Caudate nucleus (tissue), 63 donors: ENCODE measurements at places on chromosomes 2 and 18.

DNA sequence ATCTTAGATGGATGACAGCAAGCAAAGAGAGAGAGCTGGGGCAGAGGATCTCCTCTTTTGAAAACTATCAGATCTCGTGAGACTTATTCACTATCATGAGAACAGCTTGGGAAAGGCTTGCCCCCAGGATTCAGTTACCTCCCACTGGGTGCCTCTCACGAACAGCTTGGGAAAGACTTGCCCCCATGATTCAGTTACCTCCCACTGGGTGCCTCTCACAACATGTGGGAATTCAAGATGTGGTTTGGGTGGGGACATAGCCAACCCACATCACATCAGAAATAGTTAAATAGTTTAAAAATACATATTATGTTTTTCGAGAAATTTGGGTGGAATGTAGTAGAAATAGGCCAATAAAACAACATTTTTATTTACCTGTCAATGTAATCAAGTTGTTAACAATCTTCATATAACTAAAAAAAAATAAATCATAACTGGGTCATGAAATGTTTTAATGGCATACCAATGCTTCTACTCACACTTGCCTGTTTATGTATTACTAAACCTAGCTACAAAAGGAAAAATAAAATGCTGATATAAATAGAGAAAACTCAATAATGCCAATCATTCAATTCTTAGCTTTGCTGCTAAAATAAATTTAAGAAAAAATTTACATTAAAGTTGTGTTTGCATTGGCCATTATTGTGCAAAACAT is 608.9 kb downstream of the SUCLG1 start:
- DNase-seq = no peak

DNA sequence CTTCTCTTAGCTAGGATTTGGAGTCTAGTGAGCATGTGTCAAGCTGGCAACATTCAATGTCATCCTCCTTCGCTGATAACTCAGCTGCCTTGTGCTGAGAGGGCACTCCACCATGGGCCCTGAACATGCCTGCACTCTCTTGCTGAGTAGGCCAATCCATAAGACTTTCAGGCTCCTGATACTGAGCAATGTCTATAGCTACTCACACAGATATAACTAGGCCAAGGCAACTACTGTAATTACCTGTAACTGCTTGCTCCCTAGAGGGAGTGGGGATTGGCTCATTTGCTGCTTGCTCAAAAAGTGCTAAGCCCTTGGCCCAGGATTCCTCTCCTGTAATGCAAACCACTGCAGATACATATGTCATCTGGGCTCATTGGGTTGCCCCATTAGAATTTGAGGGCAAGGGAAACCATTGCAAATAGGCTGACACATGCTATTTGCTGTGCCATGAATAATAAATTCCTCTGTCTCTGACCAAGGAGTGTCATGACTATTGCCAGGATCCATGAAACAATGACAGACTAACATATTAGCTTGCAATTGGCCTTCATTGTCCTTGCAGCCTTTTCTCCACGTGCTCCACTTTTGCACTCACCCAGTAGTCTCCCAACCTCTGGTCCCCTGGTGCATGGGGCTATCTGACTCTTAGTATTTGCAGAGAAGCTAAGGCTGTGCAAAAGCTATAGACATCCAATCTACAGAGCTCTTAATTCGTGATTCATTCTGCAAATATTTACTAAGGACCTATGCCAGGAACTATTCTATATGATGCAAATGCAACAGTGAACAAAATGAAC is 36.9 kb upstream of the BMPR2 start:
- no peak for DNase-seq

DNA sequence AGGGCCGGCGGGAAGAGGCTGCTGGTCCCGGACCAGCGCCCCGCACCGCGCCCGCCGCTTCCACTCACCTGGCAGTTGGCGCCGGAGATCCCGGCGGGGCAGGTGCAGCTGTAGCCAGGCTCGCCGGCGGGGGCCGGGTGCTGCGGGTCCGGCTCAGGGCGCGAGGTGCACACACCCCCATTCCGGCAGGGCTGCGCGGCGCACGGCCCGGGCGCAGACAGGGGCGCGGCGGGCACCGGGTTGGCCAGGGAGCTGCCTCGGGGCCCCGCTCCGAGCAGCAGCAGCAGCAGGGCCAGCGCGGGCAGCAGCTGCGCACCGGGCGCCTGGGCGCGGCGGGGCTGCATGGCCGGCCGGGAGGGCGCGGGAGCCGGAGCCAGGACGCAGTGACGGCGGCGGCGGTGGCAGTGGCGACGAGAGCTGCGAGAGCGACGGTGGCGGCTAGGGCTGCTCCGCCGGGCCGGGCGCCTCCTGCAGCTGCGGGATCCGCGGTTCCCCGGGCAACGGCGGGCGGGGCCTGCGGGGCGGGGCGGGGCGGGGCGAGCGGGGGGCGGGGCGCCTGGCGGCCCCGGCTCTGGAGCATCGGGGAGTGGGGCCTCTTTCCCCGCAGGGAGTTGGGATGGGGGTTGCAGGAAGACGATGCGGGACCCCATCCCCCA is at the start of gene DNER:
TSS of gene DNER (minus strand) at position 476 of the 656 bp plus-strand sequence. CDS start at position 344, 132 bp downstream.
- peak; percentile 86 for DNase-seq

GRCh38 chr18:30712383-30712782 is 330.2 kb downstream of the DSC3 start:
- no peak for DNase-seq

DNA sequence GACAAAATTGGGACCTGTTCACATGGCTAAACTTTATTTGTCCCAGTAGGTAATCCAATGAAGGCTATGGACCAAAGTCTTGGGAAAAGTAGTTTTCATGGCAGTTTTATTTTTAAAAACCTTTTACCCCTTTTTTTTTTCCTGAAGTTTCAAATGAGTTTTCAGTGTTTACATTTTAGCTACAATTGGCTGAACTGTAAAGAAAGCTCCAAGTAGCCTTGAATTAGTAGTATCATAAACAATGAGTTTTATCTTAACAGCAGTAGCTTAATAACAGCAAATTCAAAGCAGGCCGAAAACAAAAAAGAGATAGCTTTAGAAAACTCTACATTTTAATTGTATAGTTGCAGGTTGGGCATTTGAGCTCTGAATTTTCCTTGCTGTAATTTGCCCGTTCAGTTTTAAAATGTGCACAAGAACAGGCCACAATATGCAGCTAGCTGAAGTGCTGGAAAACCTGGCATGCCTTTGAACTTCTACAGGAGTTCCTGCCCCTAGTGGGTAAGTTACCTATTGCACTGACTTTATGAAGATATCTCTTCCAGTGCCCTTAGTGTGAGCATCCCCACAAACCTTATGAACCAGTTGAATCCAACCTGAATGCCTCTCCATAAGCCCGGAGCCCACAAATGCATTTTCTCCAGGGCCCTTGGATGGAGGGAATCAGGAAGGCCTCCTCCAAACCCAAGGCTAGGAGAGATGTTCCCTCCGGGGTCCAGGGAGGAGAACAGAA is 106.7 kb downstream of the XRCC5 start:
- no peak for DNase-seq

DNA sequence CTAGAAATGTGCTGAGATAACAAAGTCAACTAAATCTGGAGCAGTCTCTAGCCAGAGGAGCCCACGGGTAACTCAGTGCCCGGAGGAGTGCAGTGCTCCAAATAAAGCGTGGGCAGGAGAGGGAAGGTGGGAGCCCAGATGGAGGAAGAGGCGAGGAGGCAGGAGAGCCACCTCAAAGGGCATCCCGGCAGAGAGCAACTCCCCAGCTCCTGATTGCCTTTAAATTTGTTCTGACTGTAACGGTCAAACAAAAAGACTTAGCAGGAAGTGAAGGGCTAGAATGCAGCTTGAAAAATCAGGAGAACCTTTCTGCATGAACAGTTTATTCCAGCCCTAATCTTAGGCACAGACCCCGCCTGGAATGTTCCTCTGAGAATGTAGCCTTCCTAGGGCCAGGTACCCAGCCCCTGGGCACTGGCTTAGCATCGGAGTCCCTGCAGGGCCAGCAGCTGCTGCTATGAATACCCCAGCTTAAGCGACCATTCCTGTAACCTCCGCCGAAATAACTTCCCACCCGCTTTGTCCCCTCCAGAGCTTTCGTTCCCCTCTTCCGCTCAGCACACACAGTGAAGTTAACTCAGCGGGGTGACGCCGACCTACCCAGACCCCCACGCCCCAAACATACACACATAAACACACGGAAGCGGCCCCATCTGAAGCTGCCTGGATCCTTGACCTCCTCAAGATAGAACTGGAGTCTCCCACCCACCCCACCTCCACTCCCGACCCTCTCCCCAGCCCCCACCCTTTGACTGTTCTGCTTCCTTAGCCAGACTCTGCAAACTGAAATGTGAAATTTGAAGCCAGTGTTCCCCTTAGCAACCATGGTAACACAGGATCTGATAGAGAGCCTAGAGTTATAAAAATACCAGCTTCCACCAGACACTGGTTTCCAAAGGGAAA is 123.2 kb downstream of the SMAD7 start:
- DNase-seq = no peak

GRCh38 chr2:148955798-148956197 is 80.8 kb downstream of the KIF5C start:
- DNase-seq = no peak

GRCh38 chr2:8121826-8122513 is 559.9 kb upstream of the ID2 start:
- DNase-seq = no peak

DNA sequence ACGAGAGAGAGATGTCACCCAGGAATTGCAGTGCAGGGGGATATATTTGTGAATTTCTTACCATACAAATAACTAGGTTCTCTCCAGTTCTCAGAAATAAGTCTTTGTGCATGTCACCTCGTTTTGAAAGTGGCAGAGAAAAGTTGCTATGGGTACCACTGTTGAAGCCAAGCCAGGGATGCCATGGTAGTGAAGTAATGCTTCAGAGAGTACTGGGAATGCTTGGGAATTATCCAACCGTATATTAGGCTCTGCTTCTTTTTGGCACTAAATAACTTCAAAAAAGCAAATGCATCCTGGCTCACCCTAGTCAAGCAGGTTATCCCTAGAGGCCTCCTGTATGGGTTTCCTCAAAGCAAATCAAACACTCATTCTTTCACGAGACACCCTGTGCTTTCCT is 50.7 kb upstream of the DDX18 start:
- DNase-seq = no peak

DNA sequence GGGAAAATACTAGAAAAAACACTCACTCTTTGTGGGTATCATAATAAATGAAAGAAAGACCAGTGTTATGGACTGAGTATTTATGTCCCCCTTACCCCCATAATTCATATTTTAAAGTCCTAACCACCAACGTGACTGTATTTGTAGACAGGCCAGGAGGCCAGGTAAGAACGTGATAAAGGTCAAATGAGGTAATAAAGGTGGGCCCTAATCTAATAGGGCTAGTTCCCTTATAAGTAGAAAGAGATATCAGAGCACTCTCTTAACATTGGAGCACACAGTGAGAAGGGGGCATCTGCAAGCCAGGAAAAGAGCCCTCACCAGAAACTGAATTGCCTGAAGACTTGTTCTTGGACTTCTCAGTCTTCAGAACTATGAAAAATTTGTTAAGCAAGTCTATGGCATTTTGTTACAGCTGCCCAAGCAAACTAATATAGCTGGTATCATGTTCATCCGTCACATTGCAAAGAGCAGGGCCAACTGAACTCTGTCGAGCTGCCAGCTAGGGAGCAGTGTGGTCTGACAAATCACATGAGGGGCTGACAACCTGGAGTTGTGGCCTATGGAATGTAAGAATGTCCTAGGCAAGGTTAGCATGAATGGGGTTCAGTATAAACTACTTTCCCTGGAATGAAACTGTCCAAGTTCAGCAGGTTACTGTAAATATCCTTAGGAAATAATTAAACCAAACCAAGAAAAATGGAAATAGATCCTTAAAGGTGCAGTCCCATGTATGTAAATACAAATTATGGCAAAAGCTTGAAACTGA is 280.9 kb downstream of the ZNF385B start:
- DNase-seq = no peak

DNA sequence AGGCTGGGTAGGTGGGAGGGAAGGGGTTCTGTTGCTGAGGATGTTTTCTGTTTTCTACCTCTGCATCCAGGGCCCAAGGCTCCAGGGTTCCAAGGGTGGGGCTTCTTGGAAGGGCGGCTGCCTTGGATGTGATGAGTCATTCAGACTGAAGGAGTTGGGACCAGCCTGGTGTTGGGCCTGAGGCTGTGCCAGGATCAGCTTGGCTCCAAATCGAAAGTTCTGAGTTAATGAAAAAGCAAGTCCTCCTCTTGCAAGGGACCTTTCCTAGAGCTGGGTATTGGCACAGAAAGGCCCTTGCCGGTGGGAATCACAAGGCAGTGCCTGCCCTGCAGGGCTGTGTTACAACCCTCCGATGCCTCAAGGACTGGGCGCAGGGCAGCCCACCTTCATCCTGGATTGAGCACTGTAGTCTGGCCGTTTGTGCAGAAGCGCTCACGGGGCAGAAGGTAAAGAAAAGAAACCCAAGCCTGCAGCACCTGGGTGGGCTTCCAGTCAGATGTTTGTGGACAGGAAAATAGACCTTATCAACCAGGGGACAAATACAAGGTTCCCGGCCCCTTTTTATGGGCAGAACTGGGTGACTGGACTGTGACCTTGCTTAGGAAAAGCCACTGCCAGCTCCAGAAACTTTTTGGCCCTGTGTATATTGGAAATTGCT is 52.5 kb upstream of the MCFD2 start:
- peak; percentile 59 for DNase-seq

DNA sequence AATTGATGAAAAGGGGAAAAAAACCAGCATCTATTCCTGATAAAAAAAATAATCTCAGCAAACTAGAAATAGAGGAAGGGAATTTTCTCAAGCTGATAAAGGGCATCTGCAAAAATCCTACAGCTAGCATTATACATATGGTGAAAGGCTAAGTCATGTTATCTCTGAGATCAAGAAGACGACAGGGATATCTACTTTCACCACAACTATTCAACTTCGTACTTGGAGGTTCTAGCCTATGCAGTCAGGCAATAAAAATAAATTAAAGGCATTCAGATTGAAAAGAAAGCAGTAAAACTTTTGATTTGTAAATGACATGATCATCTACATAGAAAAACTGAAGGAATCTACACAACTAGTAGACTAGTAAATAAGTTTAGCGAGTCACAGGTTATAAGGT is 58.2 kb downstream of the CAB39 start:
- no peak for DNase-seq

DNA sequence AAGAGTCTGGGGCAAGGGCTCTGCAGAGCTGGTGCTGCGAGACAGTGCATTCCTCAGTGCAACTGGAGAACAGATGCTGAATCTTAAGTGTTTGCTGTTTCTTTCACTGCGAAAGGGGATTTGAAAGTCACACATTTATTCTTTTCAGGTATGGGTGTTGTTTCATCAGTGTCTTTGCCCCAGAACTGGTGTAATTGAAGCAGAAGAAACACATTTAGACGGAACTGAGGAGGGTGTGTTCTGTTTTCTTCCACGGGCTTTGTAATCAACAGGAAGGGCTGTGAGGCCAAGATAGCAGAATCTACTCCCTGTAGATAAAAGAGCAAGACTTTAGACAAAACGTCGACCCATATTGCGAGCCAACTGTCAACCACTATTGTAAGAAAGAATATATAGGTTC is 151.9 kb downstream of the EPHA4 start:
- DNase-seq = no peak

- DNase-seq = no peak
Observed at GRCh38 chr2:88829607-88830463, 138.4 kb downstream of the RPIA start.
